ENCODE measurements at places on chromosomes 6 and 20.

DNA sequence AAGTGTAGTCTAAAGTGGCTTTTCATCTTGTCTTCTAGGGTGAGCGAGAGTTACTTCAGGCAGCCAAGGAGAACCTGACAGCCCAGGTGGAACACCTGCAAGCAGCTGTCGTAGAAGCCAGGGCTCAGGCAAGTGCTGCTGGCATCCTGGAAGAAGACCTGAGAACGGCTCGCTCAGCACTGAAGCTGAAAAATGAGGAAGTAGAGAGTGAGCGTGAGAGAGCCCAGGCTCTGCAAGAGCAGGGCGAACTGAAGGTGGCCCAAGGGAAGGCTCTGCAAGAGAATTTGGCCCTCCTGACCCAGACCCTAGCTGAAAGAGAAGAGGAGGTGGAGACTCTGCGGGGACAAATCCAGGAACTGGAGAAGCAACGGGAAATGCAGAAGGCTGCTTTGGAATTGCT is 27.1 kb downstream of the C20orf173 start:
- no peak for DNase-seq

DNA sequence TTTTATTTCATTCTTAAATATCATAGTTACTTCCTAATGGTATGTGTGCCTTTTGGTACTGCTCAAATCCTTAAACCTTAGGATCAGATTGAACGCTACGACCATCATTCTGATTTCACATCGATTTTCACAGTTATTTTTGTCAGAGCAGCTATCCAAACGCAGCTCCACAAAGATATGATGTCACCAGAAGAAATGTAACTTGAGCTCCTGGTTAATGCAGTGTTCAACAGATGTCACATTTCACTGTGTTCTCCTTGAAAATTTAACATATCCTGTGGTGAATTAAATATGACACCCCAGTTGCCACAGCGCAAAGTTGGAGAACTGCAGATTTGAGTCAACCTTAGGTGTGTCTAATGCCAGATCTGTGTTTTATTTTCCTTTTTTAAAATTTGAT is 81.4 kb downstream of the CTNNBL1 start:
- DNase-seq = no peak

GRCh38 chr20:30610751-30611150 is 646.7 kb upstream of the DEFB115 start:
- DNase-seq = no peak

DNA sequence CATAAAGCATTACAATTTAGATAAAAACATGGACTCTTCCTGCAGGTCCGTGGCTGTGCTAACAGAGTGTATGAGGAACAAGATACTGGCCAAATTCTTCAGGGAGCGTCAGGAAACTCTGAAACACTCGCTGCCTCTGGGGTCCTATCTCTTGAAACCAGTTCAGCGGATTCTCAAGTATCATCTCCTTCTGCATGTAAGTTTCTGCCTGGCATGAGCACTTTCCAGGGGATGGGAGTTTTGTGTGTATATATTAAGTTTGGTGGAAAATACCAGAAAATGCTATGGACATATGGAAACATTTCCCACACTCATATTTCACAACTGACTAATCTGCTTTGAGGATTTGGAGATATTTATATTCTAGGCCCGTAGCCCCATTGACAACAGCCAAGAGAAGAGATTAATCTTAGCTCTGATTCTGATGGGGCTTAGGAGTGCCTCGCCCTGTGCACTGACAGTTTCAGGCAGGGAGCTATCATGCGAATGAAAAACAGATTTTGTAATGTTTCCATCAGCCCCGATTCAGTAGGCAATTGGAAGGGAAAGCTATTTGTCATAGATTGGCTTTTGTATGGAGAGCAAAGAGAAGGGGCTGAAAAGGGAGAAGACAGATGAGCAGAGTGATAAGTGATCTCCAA is 64.7 kb upstream of the MTHFD1L start:
- DNase-seq = no peak

DNA sequence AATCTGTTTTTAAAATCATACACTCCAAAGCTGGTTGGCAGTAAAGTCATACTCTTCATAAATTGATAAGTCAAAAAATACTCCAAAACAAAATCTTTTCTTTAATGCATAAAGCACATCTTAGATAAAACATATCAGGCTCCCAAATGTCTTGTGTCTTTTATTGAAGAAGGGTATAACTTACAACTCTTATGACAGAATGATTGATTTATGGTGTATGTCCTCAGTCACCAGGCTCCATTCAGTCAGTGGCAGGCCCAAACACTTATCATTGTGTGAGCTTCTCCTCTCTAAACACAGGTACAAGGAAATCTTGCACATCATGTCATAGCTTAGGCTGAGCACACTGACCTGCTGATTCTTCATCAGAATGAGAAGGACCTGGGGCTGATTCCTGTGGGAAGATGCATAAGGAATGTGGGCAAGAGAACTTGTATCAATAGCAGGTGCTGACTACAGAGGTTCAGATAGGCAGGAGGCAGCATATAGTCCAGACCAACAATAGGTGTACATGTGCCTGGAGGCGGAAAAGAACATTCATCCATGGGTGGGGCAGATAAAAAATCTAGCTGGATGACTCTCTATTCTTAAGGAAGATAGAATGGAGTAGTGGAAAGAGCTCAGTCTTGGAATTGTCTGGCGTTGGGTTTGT is 1.9 kb downstream of the CALHM5 start:
- no peak for DNase-seq

GRCh38 chr6:146957181-146958093 is 246.8 kb upstream of the STXBP5 start:
- DNase-seq = no peak

- DNase-seq = no peak
Observed at GRCh38 chr20:2133318-2134183, 31.9 kb downstream of the STK35 start.

DNA sequence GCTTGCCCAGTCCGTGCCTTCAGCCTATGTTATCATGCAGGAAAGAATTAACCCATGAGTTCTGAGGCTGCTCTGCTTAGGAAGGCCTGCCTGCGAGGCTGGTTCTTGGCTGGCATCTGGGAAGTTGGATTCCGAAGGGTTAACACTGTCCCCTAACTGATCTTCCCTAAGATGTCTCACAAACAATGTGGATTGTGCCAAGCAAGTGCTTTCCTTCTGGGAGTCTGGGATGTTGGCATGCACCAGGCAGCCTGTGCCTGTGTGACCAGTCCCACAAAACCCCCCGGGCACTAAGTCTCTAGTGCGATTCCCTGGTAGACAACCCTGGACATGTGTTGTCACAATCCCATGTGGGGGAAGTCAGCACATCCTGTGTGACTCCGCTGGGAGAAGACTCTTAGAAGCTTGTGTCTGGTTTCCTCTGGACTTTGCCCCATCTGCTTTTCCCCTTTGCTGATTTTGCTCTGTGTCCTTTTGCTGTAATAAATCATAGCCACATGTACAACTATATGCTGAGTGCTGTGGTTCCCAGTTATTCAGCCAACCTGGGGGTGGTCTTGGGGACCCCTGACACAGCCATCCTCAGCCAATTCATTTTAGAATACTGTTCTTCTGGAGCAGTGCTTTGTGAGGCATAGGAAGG is 83.8 kb downstream of the SLC22A23 start:
- no peak for DNase-seq

DNA sequence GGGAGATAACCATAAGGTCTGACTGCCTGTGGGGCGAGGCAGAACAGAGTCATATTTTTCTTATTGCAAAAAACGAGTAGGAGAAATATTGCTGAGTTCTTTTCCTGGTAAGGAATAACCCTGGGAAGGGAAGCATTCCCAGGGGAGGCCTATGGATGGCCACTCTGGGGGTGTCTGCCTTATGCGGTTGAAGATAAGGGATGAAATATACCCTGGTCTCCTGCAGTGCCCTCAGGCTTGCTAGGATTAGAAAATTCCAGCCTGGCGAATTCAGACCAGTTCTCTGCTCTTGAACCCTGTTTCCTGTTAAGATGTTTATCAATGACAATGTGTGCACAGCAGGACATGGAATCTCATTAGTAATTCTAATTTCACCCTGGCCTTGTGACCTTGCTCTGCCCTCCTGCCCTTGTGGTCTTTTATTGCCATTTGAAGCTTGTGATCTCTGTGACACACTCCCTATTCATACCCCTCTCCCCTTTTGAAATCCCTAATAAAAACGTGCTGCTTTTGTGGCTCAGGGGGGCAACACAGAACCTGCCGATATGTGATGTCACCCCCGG is 491.1 kb upstream of the EYS start:
- no peak for DNase-seq

GRCh38 chr6:55664591-55665587 is 85.9 kb upstream of the HMGCLL1 start:
- DNase-seq = no peak

Data from renal pelvis (tissue), 12 donors.